Stimulated activated CD8-positive, alpha-beta memory T cell treated with anti-CD3 and anti-CD28 coated beads, Interleukin-15, amount 100 ng/mL, for 4 hours (primary cell): ENCODE measurements at places on chromosomes 12 and 14.

GRCh38 chr12:112468046-112468445, 49.3 kb downstream of the PTPN11 start:
- DNase-seq = no peak

DNA sequence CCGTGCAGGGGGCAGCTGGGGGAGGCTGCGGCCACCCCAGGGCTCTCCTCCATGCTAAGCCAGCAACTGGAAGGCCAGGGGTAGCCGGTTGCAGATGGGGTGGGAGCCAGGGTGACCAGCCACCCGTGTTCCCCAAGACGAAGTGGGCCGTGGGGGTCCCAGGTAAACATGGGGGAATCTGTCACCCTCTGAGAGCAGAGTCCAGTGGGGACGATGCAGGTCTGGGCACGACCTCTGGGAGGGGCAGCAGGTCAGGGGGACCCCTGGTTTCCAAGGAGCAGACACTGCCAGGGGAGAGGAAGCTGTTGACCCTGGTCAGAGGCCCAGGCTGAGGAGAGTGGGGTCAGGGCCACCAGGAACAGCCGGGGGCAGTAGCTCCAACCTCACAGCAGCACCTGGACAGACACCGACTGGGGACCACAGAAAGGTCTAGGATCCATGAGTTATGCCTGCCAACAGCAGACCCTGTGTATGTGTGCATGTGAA, 35.0 kb upstream of the FBRSL1 start:
- DNase-seq = no peak

GRCh38 chr14:74545386-74545785, 51.8 kb downstream of the ISCA2 start:
- DNase-seq = no peak

DNA sequence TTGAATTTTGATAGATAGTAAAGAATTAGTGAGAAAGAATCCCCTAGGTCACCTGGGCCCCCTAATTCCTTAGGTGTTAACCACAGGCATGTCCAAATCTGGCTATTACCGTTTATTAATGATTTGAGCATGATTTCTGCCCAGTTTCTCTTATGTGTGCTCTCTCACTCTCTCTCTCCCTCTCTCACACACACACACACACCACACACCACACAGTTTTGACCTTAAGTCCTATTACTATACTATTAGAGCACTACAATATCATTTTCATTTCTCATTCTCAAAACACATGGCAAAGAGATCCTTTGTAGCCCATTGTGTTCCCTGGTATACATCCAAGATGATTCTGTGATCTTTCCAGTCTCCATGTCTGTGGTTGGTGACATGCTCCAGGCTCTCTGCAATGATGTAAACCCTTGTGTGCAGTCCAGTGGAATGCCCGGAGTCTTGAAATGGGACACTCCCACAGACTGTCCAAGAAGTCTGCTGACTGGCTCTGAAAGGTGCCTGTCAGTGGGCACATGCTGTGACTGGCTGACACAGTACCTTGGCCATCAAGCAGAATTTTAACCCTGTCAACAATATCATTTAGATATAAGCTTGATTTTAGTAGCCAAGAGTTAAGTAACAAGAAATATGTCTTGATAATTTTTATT, 96.2 kb downstream of the FIGNL2 start:
- DNase-seq = no peak

GRCh38 chr12:92696216-92696615, 6.6 kb upstream of the PLEKHG7 start:
- no peak for DNase-seq

- no peak for DNase-seq
Measured at GRCh38 chr14:72457641-72458040, 436.3 kb downstream of the DPF3 start.

GRCh38 chr12:79058342-79058741, 193.8 kb downstream of the SYT1 start:
- DNase-seq = no peak

DNA sequence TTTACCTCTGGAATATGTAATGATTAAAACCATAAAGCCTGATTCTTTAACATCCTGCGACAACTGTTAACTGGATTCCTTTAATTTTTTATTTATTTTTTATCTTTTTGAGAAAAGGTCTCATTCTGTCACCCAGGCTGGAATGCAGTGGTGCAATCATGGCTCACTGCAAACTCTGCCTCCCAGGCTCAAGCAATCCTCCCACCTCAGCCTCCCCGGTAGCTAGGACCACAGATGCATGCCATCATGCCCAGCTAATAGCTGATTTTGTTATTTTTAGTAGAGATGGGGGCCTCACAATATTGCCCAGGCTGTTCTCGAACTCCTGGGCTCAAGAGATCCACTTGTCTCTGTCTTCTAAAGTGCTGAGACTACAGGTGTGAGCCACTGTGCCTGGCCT, 3.7 kb downstream of the MYBPC1 start:
- DNase-seq = no peak

- DNase-seq = no peak
Measured at GRCh38 chr12:8698132-8698851, 501 bp downstream of the RIMKLB start.

- no peak for DNase-seq
Measured at GRCh38 chr12:106710143-106710893, 64.2 kb upstream of the RIC8B start.
